ENCODE measurements at places on chromosomes 13 and 19. TPM values are rescaled to one million over a fixed set of nuclear protein-coding genes. Genes with fewer than 3 reads are reported as not detected.

The CEACAM19 gene
- 0.34 TPM for total RNA-seq

The N4BP2L1 gene
- total RNA-seq: 46.4 TPM

The OR7A17 gene
- total RNA-seq: not detected

The XRCC1 gene
- 36.2 TPM for total RNA-seq

The LGALS7B gene
- total RNA-seq: not detected
